ENCODE measurements at places on chromosomes 2 and 18.

GRCh38 chr2:148819019-148819585 is 55.9 kb upstream of the KIF5C start:
- DNase-seq: no peak

GRCh38 chr2:148907085-148907785 is 32.2 kb downstream of the KIF5C start:
- no peak for DNase-seq

DNA sequence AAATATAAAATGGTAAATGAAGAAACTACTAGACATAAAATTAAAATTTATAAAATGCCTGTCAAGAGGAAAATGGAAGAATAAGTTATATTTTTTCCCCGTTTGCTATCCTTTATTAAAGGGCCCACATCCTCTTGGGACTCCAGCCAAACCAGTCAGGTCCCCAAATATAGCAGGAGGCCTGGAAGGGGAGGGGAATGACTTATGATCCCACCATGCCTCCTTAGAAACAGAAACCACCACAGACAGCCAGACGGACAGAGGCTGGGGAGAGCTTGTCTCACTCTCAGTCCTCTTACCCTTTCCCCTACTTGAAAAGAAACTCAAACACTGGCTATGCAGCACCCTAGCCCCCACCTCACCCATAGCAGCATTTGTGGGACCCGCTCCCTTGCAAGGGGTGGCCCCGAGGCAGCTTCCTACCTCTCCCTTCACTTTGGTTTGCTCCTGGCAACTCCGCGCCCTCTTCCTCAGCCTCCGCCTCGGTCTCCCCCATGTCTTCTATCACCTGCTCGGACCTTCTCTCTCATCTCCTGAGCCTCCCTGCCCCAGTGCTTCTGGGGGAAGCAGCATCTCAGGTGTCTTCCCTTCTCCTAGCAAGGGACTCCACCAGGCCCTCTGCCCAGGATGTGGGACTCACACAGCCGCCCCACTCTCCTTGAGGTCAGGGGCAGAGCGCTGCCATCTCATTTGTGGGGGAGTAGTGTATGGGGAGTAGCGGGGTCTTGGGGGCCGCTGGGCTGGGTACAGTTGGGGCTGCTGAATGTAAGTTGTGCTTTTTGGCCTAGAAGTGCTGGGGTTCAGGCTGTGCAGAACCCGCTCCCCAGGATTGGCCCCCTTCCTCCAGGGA is 37.4 kb upstream of the ANKRD62 start:
- no peak for DNase-seq

GRCh38 chr2:238884812-238885408 is 37.0 kb downstream of the TWIST2 start:
- no peak for DNase-seq

DNA sequence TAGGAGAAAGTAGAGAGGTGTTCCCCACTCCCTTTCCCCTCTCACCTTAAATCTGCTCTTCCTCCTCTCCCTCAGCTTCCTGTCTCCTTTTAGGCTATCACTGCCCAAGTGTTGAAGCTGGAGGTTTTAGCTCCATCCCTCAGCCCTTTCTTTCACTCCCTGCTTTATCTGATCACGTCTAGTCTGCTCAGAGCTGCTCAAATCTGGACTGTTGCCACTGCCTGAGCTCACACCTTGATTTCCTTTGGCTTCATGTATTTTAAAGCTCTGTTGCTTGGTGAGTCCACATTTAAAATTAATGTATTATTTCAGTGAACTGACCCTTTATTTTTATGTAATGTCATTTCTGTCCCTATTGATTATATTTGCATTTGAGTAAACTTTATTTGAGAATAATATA is 236.6 kb downstream of the PTGR3 start:
- no peak for DNase-seq

- DNase-seq: no peak
Observed at GRCh38 chr2:5479265-5479928, 212.8 kb upstream of the SOX11 start.
